ENCODE measurements at places on chromosomes 11 and 22.

DNA sequence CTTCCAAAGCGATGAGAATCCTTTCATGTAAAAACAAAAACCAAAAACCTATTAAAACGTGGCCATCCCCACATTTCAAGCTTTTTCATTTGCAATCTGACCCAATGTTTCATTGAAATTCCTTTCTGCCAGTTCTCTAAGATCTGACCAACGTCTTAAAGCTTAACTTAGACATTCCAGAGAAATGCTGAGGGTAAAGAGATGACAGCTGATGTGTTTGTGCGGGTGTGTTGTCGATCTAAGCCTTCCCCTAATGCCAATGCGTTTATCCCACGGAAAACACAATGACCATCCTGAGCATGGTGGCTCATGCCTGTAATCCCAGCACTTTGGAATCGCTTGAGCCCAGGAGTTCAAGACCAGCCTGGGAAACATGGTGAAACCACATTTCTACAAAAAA, 6.4 kb upstream of the TESMIN start:
- no peak for DNase-seq

DNA sequence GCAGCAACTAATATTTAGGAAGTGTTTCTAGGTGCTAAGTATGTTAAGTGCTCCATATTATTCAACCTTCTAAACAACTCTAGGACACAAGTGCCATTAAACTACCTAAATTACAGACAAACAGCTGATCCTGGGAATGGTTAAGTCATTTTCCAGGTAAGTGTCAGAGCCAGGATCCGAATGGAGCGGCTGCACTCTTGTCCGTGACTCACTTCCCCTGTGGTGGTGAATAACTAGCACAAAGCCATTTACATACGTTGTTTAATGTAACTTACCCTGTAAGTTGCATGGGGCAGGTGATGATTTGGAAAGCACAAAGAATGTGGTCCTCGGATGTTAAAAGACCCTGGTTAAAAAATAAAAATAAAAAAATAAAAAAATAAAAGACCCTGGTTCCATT, 8.8 kb upstream of the PRG2 start:
- DNase-seq: no peak

DNA sequence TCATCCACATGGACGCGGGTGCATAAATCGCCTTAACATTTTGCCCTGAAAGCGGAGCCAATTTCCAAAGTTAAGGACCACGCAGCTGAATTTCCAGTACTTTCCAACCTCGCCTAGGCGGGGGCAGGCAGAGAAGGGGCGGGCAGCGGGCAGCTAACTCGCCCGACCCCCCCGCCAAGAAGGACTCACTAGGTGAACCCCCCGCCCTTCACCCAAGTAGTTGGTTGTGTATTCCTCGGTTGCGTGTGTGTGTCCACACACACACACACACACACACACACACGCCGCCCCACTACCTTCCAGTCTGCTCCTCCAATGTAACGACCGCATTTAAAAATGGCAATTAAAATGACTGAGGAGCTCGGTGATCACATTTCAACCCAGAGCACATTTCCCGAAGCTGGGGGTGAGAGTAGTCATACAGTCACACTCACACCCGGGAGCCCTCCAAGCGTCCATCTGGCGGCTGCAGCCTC, 1.4 kb downstream of the TENM4 start:
- no peak for DNase-seq

DNA sequence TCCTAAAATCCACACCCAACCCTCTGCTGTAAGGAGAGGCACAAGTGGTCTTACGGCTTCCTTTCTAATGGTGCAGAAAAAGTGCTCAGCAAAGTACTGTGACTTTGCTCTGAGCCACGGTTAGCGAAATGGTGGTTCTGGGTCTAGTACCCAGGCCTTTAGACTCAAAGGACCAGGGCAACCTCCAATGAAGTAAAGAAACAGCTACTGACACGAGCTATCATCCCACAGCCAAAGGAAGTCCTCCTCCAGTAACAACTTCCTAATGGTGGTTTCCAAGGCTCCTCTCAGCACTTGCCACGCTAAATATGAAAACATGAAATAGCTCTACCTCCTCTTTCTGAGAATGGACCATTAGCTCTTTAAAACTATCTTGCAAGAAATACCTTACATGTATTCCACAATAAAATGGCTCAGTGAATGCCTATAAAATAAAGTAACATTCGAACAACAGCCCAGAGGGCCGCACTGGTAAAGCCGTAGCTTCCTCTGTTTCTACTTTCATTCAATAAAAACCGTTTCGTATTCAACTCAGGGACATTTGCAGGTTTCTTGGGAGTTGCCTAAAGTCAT, 122.4 kb downstream of the ETS1 start:
- no peak for DNase-seq

DNA sequence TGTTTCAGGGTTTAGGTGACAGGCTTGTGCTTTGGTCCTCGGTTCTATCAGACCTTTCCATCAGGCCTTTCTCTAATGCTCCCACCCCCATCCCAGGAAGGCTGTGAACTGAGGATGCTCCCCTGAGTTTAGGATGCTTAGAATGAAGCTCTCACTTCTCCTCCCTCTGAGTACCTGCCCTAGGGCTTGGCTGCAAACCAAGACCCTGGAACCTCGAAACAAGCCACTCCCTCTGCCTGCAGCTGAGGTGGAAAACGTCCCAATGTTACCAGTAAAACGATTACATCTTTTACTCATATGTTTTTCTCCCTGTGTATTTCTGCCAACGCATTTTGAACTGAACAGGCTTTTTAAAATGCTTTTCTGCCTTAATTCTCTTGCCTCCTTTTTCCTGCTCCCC, 54.5 kb upstream of the BMAL1 start:
- DNase-seq: no peak

DNA sequence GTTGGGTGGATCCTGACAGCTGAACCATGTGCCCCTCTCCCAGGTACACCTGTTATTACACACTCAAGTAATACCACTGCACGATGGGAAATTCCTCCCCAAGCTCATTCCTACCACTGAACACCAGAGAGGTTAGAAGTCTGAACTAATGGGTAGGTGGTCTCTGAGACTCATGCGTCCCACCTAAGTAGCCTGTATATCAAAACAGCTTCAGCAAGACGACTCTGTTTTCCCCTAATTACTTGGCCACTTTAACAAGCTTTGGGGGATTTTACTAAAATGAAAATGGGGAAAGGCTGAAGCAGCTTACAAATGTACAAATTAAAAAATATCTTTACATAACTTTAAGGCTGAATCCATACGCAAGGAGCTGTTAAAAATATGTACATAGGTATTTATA, 29.4 kb downstream of the LGR4 start:
- DNase-seq: no peak

GRCh38 chr22:27391092-27391770, 410.3 kb downstream of the MN1 start:
- DNase-seq: no peak

- no peak for DNase-seq
Observed at GRCh38 chr11:35937700-35938099, 6.2 kb upstream of the LDLRAD3 start.

GRCh38 chr11:27656806-27657483, 43.3 kb downstream of the BDNF start:
- DNase-seq: no peak

- DNase-seq: peak; percentile 50
Observed at GRCh38 chr11:125950696-125951651, 5.1 kb downstream of the VSIG10L2 start.

GRCh38 chr11:111331711-111332479, 33.5 kb downstream of the POU2AF3 start:
- DNase-seq: no peak

- no peak for DNase-seq
Observed at GRCh38 chr11:28017816-28018215, 90.1 kb downstream of the KIF18A start.

DNA sequence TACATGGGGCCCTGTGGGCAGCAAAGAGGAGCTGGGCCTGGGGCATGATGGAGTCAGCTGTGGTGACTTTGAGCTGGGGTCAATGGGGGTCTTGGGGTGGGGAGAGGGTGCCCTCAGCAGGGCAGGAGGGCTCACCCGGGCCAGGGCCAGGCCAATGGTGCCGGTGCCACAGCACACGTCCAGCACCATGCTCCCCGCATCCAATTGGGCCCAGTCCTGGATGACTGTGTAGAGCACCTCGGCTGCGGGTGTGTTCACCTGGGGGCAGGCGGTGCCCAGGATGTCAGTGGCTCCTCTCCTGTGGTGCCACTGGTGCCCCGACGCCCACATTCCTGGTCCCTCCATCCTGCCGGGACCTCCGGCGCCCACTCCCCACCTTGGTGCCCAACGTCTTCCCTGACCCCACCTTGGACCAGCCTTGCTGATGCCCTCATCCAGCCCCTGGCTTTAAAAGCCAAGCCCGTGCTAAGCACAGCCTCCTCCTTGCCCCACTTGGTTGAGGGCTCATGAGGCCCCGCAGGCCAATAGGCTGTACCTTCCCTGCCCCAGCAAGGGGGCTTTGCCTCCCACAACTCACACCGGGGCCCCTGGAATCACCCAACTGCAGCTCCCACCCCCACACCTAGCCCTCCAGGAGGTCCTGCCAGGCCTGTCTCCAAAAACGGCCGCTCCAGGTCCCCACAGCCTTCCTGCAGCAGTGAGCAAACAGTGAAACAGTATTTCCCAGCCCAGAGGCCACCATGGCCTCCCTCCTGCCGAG, 2.2 kb upstream of the RANBP1 start:
- DNase-seq: no peak

GRCh38 chr11:91688672-91689071, 535.9 kb upstream of the FAT3 start:
- DNase-seq: no peak

DNA sequence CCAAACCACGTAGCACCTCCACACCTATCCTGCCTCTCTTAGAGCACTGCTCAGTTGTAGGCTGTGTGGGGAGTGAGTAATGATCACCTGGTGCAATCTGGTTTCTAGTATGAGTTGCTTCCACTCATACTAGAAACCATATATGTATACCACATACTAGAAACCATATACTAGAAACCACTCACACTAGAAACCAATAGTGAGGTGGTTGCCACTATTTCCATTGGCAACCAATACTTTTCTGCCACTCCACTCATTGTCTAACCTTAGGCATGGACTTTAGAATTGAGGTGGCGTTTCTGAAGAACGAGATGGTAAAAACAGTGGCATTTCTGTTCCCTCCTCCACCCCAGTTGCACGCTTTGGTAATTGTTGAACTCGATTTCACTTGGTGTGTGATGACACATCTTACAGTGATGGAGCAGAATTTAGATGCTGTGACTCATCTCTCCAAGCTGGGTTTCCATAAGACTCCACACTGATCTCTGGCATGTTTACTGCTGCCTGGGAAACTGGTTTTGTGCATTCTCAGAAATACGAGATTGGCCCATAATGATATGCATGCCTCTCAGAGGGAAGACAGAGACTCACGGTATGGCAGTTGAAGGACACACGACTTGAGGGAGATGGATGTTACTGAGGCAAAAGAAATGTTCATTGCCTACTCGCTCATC, 82.9 kb downstream of the KIRREL3 start:
- DNase-seq: peak; percentile 58

DNA sequence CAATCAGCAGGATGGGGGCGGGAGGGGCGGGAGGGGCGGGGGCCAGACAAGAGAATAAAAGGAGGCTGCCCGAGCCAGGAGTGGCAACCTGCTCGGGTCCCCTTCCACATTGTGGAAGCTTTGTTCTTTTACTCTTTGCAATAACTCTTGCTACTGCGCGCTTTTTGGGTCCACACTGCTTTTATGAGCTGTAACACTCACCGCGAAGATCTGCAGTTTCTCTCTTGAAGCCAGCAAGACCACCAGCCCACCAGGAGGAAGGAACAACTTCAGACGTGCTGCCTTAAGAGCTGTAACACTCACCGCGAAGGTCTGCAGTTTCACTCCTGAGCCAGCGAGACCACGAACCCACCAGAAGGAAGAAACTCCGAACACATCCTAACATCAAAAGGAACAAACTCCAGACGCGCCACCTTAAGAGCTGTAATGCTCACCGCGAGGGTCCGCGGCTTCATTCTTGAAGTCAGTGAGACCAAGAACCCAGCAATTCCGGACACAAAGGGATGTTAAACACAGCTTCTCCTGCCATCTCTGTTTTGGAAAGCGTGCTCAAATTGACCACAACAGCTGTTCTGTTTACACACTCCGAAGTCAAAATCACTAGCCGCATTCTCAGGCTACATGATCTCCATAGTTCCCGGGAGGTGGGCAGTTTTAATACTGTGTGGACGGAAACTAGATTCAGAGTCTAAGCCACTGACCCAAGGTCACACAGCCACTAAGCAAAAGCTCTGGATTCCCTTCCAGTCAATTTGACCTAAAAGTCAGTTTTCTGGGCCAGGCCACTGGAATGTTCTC, 11.9 kb downstream of the PLAAT2 start:
- no peak for DNase-seq

DNA sequence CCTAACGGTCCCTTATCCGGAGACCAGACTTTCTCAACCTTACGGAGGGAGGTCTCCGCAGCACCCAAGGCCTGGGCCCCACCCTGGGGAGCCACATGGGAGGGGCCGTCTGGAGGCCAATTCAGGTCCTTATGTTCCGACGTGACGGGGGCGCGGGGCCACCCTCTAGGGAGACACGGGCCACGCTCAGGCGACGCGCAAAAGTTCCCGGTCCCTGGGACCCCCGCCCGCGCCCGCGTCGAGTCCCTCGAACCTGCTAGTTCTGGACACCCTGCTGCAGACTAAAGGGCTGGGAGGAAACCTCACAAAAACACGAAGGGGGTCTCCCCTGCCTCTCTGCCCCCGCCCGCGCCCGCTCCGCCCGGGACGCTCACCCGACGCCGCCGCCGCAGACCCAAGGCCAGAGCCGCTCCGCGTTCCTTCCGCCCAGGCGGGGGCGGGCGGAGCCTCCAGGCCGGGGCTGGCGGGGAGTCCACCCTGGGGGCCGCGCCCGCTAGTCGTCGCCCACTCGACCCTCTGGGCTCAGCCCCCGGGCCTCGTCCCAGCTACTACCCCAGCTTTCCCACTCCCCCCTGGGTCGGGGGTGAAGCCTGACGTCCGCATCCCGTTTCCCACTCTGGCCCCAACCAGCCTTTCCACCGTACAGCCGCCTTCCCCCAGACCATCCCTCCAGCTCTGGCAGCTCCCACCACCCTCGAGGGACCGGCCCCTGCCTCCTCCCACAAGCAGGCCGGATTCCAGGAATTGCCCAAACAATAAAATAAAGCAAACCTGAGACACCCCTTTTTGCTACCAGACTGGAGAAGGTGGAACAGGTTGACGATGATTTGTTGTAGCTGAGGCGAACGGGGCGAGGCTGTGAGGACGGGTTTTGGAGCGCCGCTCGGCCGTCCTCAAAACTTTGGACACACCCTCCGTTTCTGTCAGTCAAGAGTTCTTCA, 2.7 kb downstream of the RNH1 start:
- no peak for DNase-seq

- no peak for DNase-seq
Observed at GRCh38 chr11:1842149-1843097, 3.6 kb downstream of the TNNI2 start.

DNA sequence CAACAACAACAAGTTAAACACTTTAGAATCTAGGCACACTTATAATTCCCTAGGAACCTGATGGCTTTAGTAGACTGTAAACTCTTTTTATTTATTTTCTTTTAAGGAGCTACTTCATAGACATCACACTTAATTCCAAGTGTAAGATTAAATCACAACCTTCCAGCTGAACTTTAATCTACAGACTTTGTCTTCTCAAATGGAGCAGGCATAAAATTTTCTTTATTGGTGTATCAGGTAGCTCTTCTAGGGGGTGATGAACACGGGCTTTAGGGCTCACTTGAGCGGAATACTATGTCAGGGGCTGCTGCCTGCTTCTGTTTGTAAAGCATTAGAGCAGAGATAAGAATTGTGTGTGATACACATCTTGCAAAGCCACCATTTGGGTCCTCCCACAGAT, 525.8 kb upstream of the FAT3 start:
- no peak for DNase-seq

All from PC-9 (cell line).